ENCODE measurements at places on chromosomes 1 and 21.

DNA sequence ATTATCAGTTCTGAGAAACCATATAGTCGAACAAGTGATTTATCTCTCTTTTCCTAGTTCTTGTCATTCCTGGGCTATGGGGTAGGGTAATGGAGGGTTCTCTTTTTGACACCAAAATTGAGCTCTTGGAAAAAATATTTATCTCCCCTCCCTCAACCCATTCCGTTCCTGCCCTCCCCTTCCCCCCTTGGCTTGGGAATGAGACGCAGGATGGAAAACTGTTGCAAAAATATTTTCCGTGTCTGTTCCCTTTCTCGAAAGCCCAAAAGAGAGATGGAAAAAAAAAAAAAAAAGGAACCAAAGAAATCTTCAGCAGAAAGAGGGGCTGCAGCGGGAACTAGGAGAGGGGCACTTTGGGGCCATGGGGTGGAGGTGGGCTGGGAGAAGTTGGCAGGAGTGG, 766 bp downstream of the ATP2B4 start:
- no peak for DNase-seq

DNA sequence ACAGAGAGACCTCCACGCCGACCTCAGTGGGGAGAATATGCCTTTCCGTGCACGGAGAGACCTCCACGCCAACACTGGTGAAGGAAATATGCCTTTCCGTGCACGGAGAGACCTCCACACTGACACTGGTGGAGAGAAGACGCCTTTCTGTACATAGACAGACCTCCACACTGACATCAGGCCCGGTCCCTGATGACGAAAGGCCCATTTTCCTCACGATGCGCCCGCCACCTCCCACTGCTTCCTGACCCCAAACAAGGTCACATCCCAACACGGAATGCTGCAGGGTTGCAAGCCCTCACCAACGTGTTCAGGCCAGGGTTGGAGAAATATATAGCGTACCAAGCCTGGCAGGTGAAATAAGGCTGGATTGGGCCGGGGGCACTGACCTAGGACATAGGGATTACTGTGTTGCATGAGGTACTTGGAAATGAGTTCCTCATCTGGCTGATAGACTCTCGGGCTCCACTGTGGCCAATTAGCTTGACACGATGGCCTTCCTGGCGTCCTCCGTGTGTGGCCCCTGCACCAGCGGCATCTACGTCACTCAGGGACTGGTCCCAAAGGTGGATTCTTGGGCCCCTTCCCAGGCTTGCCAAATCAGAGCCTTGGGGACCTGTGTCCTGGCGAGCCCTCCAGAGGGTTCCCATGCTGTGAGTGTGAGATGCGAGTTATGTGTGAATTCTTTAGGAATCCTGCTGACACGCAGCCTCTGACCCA, 16.5 kb upstream of the SUMO3 start:
- DNase-seq = no peak

DNA sequence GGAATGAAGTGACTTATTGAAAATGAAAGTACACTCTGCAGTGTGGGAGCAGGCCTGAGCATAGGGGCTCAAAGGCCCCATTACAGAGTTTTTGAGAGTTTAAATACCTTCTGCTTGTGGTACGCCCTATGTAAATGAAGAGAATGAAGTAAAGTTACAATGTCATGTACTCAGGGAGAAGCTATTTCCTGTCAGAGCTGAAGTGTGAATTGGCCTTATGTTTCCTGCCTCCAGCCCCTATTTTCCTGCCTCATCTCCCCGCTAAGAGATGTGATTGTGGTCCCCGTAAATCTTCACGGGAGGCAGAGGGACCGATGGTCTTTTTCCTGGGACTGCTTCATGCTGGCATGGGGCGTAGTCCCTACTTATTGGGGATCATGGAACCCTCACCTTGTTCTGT, 2.5 kb upstream of the ZNF683 start:
- DNase-seq = no peak

DNA sequence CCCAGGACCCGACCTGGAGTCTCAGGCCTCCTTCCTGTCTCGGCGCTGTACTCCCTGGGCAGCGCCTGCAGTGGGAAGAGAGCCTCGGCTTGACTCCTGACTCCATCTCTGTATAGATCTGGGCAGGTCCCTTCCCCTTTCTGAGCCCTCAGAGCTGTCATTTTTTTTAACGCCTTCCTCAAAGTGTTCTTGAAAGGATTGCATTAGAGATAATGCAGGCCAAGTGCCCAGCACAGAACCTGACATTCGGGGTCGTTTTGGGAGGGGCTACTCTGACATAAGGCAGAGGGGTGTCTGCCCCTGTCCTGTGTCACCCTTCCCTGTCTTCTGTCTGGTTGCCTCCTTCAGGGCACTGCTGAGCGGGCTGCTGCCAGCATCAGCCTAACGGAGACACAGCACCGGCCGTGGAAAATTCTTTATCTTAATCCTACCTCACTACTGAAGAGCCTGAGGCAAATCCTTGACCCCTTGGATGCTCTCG, 271.6 kb downstream of the TRABD2B start:
- no peak for DNase-seq

GRCh38 chr1:115377411-115377810, 39.4 kb upstream of the NGF start:
- DNase-seq = no peak

DNA sequence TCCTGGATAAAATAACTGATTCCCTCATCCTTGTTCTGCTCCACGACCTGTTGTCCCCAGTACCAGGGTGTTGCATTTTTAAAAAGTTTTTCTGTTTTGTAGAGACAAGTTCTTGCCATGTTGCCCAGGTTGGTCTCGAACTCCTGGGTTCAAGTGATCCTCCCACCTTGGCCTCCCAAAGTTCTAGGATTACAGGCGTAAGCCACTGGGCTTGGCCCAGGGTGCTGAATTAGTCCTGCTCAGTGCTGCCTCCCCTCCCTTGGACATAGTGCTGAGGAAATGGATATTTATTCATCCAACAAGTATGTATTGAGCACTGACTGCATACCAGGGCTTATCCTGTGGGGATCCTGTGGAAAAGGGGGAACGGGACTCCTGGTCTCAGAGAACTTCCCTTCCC, 126.4 kb downstream of the PTPRU start:
- no peak for DNase-seq

- no peak for DNase-seq
These were observed 79.1 kb downstream of the TPR start for GRCh38 chr1:186295980-186296379.

GRCh38 chr1:176670853-176671252, 207.9 kb downstream of the PAPPA2 start:
- no peak for DNase-seq

DNA sequence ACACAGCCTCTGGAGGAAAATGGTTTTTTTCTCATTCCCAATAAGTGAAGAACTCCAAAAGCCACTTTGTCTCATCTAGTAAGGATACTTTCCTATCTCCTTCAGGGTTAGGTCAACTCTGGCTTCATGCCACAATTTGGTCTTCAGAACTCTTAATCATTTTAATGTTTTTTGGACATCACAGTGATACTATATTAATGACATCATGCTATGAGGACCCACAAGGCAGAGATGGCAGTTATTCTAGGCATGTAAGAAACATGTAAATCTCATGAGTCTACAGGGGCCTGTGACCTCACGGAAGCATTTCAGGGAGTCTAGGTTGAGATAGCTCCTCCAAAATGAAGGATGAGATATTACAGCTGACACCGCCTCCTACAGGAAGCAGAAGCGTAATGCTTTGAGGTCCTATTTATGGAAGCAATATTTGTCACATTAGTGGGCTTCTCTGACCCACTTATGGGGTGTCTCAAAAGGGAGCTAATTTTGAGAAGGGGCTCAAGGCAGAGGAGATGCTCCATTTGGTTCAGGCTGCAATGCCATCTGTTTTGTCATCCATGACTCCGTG, 5.0 kb upstream of the GPR137B start:
- DNase-seq = no peak

GRCh38 chr1:70220517-70221237, 503 bp upstream of the SRSF11 start:
- DNase-seq = no peak

DNA sequence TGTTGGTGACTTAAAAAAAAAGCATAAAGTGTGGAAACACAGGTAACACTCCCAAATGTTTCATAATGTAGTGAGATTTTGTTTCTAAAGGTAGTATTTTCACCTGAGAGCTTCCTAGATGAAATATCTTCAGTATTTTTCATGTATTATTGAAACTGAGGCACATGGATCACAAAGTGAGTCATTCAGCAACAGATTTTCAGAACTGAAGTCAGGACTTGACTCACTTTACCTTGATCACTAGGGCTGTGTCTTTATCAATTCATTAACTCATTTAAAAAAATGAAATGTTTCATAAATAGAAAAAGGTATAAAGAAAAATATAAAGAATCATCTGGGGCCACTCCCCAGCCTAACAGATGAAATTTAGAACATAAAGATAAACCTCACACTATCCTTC, 66.5 kb upstream of the RCC1 start:
- DNase-seq = no peak

DNA sequence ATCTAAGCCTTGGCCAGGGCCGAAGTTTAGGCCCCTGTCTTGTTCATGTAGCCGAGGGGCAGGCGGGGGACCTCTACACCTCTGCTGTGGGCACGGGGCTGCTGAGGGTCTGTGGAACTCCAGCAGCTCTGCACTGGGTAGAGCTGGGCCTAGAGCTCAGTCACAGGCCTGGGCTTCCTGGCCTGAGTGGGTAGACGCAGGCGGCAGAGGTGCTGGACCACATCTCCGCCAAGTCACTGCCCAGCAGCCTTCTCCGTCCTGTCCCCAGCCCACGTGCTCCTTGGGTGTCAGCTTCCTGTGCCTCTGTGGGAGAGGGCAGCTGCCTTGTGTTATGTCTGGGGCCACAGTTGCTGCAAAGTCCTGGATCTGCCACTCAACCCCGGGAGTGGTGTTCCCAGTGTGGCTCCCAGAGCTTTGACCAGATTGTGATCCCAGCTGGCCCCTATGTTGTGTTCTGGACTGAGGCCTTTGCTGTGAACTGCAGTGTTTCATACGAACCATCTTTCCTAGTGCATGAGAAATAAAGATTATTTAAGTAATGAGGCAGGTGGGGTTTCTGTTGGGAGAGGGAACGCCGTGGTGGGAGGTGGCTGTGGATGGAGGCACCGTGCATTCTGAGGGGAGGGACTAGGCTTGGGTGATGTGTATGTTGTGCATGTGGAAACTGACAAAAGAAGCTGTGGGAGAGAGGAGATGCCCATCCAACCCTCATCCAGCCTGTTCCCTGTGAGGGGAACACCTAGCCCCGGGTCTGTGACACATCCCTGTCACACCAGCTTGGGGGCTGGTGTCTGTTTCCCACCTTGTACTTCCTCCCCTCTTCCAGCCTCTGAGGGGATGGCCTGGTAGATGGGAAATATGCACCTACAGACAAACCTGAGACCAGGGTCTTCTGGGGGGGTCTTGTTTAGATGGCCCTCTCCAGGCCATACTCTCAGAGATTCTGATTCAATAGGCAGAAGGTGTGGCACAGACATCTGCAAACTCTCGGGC, 12.2 kb downstream of the AMPD2 start:
- DNase-seq = no peak

DNA sequence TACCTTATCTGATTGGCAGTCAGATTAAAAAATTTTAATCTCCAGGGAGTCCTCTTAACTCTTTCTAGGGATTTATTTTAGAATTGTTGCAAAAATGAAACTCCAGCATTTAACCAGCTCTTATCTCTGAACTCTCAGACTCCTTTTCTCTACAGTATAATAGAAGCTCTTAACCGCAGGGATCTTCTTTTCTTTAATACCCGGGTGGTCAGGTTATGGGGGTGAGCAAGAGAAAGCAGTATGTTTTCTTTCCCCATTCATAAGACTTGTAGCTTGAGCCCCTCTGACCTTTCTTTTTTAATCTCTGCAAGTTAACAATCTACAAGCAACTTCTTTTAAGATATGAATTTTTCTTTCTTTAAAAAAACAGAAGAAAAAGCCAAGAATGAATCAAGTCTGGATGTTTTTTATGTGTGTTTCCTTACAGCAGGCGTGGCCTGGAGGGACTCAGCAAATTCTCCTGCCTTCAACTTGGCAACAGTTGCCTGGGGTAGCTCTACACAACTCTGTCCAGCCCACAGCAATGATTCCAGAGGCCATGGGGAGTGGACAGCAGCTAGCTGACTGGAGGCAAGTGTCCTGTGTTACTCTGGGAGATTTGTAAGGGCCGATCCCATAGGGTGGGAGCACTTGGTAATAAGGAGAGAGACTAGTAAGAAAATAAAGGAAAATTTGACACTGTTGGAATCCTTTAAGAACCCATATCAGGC, 13.4 kb upstream of the OLFML3 start:
- DNase-seq = no peak
